T-helper 17 cell (primary cell): ENCODE measurements at places on chromosomes 11 and 22. TPM values are rescaled to one million over a fixed set of nuclear protein-coding genes. Genes with fewer than 3 reads are reported as not detected.

NAALAD2 gene
- total RNA-seq = not detected

DNAJB7 gene
- total RNA-seq = not detected

MMP11 gene
- total RNA-seq = 1.2 TPM

CARD18 gene
- total RNA-seq = not detected

OR6A2 gene
- total RNA-seq = not detected
